GM12864 (cell line): ENCODE measurements at places on chromosomes 3 and 15.

- DNase-seq = peak; percentile 10
Measured at GRCh38 chr3:160564949-160565441, 376 bp downstream of the KPNA4 start.

DNA sequence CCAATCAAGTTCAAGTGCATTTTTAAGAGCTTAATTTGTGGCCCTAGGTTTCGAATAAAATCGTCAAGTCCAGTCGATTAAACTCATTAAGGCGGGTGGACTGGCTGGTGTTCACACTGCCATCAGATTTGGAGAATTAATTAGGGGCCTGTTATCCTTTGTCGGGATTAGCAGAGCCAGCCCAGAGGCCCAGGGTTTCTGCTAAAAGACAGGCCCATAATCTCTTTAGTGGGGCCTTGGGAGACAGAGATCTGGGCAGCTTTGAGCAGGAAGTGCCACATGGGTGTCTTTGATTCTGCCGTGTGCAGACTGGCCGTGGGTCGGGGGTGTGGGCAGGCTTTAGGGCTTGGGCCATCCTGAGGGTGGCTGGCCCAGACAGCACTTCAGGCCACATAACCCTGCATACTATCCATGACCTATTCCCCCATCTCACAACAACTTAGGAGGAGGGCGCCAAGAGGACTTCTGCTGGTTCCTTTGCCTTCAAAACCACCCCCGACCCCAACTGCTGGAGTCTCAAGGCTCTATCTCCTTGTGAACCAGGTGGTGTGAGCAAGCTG lies 94.7 kb downstream of the PLXNA1 start:
- no peak for DNase-seq

- no peak for DNase-seq
Measured at GRCh38 chr15:43776718-43777266, at the start of gene ELL3. TSS of gene ELL3 (minus strand) at chr15:43776966. CDS start at chr15:43776901, 65 bp downstream.

- DNase-seq = no peak
Measured at GRCh38 chr3:66418475-66418931, 82.3 kb downstream of the LRIG1 start.
